GM23338 (cell line): ENCODE measurements at places on chromosomes 7 and 10. TPM values are rescaled to one million over a fixed set of nuclear protein-coding genes. Genes with fewer than 3 reads are reported as not detected.

DNA sequence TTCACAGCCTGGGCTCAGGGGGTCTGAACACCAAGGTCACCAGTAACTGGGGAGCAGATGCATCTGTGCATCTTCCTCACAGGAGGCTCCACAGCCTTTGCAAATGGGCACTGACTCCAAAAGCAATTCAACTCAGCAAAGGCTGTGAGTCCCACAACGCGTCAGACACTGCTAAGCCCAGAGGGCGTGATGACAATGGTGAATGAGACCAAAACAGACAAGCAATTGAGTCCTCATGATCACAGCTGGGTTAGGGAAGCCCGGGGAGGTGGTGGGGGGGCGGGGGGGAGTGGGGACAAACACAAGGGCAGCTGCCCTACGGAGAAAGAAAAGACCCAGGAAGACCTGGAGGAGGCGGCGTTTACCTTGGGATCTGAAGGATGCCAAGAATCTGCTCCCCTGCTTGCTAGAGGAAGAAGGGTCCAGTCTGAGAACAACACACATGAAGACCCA, 61.6 kb upstream of the RNF32 start:
- no peak overlapping the region for H3K27ac ChIP-seq
- DNase-seq, result peak; percentile 60
- no peak overlapping the region for H3K4me3 ChIP-seq

DNA sequence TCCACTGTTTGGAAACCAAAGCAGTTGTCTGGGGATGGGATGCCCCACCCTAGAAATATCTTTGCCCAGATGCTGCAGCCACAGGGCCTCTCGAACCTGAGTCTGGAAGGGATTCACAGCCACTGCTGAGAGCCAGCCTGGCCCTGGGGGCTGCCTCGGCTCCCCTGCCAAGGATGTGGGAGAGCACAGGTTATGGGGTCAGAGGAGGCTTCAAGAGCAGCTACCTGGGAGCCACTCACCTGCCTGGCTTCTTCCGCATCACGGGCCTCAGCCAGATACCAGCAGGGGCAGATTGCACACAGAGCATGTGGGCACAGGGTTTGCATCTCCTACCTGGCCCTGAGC, 5.4 kb upstream of the PWWP2B start:
- no peaks in the 10 kb centered on the region for H3K27me3 ChIP-seq
- no peaks in the 10 kb centered on the region for H3K36me3 ChIP-seq
- H3K4me1 ChIP-seq, result peaks cover 9% of the 10 kb centered on the region; the same call in 1 of the 2 replicates
- H3K27ac ChIP-seq, result no peak overlapping the region
- no peak for DNase-seq

Gene SLC29A4
- 8.1 and 8.8 TPM in 2 replicates for total RNA-seq

Gene TAS2R41
- total RNA-seq, result 1.2 and 2.9 TPM in 2 replicates

DNA sequence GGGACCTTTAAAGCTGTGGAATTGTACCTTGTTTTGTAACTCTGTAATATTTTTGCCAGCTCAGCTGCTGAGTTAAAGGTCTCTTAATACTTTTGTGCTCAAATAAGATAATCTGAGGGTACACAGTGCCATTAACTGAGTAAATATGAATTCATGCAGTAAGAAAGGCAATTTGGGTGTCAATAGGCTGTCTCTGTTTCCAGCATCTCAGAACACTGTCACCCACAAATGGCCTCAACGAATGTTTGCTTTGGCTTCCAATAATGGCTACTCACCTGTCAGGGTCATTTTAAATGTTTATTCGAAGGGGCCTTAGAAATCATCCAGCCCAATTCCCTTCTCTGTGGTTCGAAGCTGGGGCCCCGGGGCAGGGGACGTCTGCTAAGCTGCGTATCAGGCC, 225.4 kb downstream of the ZMYND11 start:
- H3K27ac ChIP-seq, result no peak overlapping the region
- H3K4me1 ChIP-seq, result no peaks in the 10 kb centered on the region
- H3K27me3 ChIP-seq, result no peaks in the 10 kb centered on the region

Gene GHRHR
- not detected in 2 replicates for total RNA-seq

DNA sequence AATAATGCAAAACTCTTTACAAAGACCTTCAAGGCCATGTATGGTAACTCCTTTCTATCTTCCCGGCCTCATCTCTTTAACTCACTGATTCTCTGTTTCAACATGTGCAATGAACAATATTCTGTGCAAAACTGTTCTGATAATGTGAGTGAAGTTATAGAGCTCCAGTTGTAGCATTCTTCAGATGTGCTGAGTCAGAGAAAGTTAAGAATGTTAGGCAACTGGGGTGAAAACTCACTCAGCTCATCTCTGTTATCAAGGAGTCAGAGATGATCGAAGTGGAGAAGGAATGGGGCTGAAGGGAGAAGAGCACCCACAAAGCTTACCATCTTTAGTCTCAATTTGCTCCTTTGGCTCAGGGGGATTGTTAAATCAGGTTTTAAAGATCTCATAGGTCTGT, 344.7 kb upstream of the NPSR1 start:
- H3K36me3 ChIP-seq, result no peaks in the 10 kb centered on the region; the same call in 1 of the 2 replicates
- DNase-seq, result no peak

DNA sequence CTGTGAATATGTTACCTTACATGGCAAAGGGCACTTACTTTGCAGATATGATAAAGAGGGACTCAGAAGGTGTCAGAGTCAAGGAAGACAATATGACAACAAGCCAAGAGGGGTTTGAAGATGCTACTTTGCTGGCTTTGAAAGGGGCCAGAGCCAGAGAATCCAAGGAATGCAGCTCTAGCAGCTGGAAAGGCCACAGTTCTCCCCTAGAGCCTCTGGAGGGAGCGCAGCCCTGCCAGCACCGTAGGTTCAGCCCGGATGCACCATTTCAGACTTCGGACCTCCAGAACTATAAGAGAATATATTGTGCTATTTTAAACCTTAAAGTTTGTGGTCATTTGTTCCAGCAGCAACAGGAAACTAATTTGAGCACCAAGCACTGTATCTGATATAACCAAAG, 32.9 kb upstream of the WDR11 start:
- no peaks in the 10 kb centered on the region for H3K36me3 ChIP-seq
- peak; percentile 67 for DNase-seq
- H3K27me3 ChIP-seq, result no peaks in the 10 kb centered on the region
- H3K4me1 ChIP-seq, result no peaks in the 10 kb centered on the region
- H3K4me3 ChIP-seq, result no peak overlapping the region

DNA sequence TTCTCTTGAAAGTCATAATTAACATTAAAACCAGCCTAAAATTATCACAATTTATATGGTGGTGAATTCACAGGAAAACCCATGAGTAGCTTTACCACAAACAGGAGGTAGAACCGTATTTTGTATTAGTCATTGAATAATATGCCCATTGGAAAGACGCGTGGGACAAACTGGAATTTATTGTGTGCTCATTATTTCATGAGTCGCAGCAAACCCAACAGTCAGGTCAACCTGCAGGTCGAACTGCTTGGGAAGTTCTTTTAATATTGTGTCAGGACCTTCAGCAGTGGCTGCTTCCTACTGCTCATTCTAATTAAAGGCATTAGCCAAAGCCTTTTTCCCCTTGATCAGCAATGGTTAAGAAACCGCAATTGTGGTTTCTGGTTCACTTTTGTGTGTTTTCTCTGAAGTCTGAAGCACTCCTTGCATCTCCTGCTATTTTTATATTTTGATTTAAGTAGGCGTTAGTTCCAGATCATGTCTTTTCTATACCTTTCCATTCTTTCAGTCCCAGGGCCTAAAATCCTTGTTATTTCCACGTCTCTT, 100.1 kb downstream of the RAB11FIP2 start:
- H3K27me3 ChIP-seq, result no peaks in the 10 kb centered on the region
- no peaks in the 10 kb centered on the region for H3K4me1 ChIP-seq
- H3K36me3 ChIP-seq, result no peaks in the 10 kb centered on the region
- no peak overlapping the region for H3K4me3 ChIP-seq
- DNase-seq, result no peak

DNA sequence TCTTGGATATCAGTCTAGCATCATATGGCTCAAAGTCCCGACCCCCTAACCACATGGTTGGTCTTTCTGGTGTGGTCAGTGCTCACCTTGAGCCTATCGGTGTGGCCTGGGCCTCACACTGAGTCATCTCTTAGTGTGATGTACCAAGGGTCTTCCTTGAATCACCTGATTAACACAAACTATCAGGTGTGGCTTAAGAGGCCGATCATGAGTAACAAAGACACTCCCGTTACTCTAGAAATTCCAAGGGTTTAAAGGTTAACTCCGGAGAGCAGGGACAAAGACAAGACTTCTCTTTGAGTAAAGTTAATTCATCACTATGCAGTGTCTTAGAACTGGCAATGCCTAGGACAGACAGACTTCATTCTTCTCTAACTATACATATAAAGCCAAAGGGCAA, 52.3 kb upstream of the ARMC3 start:
- H3K27me3 ChIP-seq, result no peaks in the 10 kb centered on the region
- H3K4me1 ChIP-seq, result peaks cover 51% of the 10 kb centered on the region
- H3K36me3 ChIP-seq, result no peaks in the 10 kb centered on the region
- 0 out of 2 replicates have a peak overlapping the region, but pooled peaks have one; percentile 18 for H3K27ac ChIP-seq
- DNase-seq, result peak; percentile 34

Gene CEP55
- total RNA-seq, result 15.0 and 22.4 TPM in 2 replicates

Gene ABCC2
- 0.45 and 1.0 TPM in 2 replicates for total RNA-seq

GRCh38 chr10:33666686-33667480, 332.4 kb upstream of the NRP1 start:
- no peak overlapping the region for H3K27ac ChIP-seq
- no peaks in the 10 kb centered on the region for H3K4me1 ChIP-seq
- no peaks in the 10 kb centered on the region; the same call in 1 of the 2 replicates for H3K36me3 ChIP-seq
- DNase-seq, result no peak

Gene CLDN3
- total RNA-seq, result 24.1 and 27.7 TPM in 2 replicates

DNA sequence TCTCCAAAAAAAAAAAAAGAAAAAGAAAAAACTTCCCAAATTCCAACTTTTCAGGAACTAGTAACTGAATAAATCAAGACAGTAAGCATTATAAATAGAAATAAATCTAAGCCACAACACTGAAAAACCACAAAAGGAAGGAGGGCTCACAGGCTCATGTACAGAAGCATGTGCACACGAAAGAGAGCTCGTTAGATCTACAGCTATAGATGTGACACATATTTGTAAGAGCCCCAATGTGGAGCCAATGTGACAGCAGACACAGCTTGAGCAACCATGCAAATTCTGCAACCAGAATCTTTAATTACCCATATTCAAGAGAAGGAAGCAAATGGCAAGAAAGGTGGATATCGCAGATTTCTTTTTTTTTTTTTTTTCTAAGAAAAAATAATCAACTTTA, 94.7 kb downstream of the SORBS1 start:
- no peak for DNase-seq
- H3K27me3 ChIP-seq, result no peaks in the 10 kb centered on the region
- H3K4me3 ChIP-seq, result no peak overlapping the region
- peaks cover 68% of the 10 kb centered on the region for H3K4me1 ChIP-seq

GRCh38 chr10:48227213-48227612, 47.3 kb downstream of the FRMPD2 start:
- no peak for DNase-seq
- H3K36me3 ChIP-seq, result no peaks in the 10 kb centered on the region; the same call in 1 of the 2 replicates
- no peak overlapping the region for H3K27ac ChIP-seq
- no peaks in the 10 kb centered on the region for H3K4me1 ChIP-seq
- no peak overlapping the region for H3K4me3 ChIP-seq
- H3K27me3 ChIP-seq, result no peaks in the 10 kb centered on the region

Gene MYH16
- not detected in 2 replicates for total RNA-seq

Gene ABCB4
- 1.2 and 3.0 TPM in 2 replicates for total RNA-seq

Gene RELN
- 0.19 and 0.76 TPM in 2 replicates for total RNA-seq

DNA sequence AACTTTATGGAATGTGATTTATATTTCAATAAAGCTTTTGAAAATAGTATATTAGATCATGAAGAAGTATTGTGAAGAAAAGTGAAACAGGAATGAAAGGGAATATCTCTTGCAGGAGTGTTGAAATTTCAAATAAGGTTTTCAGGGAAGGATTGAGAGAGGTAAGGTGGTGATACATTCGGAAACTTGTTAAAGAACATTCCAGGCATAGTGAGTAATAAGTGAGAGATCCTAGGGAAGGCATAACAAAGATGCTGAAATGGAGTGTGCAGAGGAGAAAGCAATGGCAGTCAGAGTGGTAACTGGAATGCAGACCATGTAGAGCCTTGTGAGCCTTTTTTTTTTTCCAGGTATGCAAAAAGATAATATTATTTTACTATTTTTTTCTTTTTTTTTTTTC, 4.1 kb downstream of the OR9A4 start:
- no peak overlapping the region for H3K27ac ChIP-seq
- no peaks in the 10 kb centered on the region for H3K4me1 ChIP-seq
- no peaks in the 10 kb centered on the region for H3K27me3 ChIP-seq

Gene STEAP1
- 14.7 and 17.1 TPM in 2 replicates for total RNA-seq

- H3K27ac ChIP-seq, result no peak overlapping the region
- no peaks in the 10 kb centered on the region for H3K27me3 ChIP-seq
Measured at GRCh38 chr7:105185290-105186010, 171.4 kb downstream of the KMT2E start.

Gene PODXL
- total RNA-seq, result 698 and 727 TPM in 2 replicates

DNA sequence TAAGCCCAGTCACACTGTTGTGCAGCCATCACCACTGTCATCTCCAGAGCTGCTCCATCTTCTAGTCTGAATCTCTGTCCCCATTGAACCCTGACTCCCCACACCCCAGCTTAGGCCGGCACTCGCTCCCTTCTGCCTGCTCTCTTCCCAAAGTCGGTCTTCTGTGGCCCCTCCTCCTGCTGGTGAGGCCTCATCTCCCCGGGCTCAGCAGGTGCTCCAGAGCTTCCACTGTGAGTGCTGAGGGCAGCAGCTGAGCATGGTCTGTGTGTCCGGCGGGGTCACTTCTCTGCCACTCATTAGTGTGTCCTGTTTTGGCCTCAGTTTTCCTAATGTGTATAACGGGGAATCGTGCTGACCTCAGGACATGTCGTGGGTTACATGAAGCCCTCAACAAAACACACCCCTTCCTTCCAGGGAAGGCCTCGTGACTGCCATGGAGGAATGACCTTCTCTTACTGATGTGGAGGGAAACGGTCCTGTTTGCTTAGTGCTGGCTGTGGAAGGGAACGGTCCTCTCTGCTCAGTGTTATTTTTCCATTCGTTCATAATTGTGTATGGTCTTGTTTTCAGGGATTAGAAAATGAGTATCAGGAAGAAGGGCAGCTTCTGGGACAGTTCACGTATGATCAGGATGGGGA, 4.3 kb upstream of the GET4 start:
- peak overlapping the region; percentile 66 for H3K27ac ChIP-seq
- no peak overlapping the region for H3K4me3 ChIP-seq
- no peaks in the 10 kb centered on the region; the same call in 1 of the 2 replicates for H3K36me3 ChIP-seq
- H3K4me1 ChIP-seq, result 0 out of 2 replicates have a peak, but pooled peaks cover 5% of the 10 kb centered on the region
- H3K27me3 ChIP-seq, result no peaks in the 10 kb centered on the region
- no peak for DNase-seq

GRCh38 chr7:20835111-20835750, 48.5 kb upstream of the SP8 start:
- no peak overlapping the region for H3K27ac ChIP-seq
- no peaks in the 10 kb centered on the region for H3K36me3 ChIP-seq
- peak overlapping the region; percentile 39 for H3K4me3 ChIP-seq
- peaks cover 16% of the 10 kb centered on the region for H3K4me1 ChIP-seq
- DNase-seq, result peak; percentile 66

DNA sequence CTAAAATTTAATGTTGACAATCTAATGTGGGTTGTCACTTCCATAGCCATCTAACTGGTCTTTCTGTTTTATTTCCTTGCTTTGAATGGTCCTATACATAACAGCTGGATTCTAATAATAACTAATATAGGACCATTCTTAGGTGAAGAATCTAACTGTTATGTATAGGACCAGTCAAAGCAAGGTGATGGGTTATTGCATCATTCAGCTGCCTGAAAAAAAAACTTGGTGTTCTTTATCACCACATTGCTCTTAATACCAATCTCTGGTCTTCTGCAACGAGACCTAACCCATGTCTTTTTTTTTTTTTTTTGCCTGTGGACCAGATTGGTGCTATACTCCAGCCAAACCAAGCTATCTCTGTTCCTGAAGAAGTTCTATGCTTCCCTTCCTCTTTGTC, 45.7 kb upstream of the SLC39A12 start:
- no peak overlapping the region for H3K4me3 ChIP-seq
- H3K27ac ChIP-seq, result no peak overlapping the region
- no peaks in the 10 kb centered on the region for H3K27me3 ChIP-seq
